COLO829 (cell line): ENCODE measurements at places on chromosomes 2 and 18.

- no peak for DNase-seq
These were observed 26.4 kb upstream of the EFHD1 start for GRCh38 chr2:232607011-232607410.

- DNase-seq = no peak
These were observed 11.1 kb upstream of the GORASP2 start for GRCh38 chr2:170917957-170918356.

DNA sequence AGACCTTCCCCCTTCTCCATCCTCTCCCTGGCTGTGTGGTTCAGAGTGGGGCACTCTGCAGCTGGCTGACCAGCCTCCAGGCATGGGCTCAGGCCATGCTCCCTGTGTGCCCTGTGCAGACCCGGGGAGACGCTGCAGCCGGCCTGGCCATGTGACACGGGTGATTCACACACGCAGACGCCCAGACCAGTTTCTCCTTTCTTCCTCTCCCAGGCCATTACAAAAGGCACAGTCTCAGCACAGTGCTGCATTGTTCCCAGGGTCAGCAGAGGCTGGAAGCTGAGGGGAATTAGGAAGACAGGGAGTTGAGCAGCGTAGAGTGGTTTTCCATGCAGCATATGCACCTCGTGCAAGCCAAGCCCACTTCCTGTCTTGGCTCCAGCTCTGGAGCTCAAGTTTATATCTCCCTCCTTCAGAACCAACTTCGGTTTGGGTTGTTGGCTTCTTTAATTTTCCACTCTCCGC, 288.5 kb downstream of the TNS1 start:
- DNase-seq = peak; percentile 98

- DNase-seq = no peak
These were observed 1159.0 kb downstream of the RPIA start for GRCh38 chr2:89850481-89850880.

DNA sequence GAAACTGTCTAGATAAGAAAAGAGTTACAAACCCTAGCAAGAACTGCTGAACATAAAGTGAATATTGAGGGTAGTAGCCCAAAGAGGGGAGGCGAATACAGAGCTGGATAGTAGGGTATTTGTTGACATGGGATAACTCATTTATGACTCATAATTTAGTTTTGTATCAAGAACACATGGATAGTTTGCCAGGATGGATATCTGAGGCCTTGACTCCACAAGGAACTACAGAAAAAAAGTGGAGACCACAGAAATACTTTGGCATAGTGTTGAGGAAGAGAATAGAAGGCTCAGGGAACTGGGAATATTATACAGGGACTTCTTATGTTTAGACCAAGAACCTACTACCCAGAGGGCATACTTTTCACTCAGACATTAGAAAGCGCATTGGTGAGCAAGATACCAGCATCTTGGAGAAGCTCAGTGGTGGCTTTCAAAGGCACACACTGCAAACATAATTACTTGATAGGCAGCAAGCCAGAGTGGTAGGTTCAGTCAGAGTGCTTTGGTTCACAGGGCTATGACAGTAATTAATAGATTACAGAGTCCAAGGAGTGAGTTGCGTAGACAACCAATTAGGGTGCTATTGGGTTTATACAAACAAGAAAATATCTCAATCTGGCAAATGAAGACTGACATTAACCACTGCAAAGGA, 51.9 kb upstream of the ZBTB7C start:
- DNase-seq = peak; percentile 40

DNA sequence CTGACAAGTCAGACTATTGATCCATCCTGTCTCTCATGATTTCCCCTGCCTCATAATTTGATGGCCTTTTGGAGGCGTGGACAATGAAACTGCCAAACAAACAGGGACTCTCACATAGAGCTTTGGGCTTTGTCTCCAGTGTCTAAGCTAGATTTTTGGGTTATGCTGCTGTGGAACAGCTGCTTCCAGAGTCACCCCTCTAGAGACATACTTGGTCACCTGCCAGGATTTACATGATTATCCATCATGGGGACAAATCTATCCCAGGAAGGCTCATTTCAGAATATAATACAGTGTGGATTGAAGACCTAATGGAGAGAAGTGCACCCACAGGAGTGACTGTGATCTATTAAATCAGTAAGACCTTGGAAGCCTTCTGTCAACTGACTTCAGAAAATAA, 159.6 kb downstream of the SLC8A1 start:
- no peak for DNase-seq

DNA sequence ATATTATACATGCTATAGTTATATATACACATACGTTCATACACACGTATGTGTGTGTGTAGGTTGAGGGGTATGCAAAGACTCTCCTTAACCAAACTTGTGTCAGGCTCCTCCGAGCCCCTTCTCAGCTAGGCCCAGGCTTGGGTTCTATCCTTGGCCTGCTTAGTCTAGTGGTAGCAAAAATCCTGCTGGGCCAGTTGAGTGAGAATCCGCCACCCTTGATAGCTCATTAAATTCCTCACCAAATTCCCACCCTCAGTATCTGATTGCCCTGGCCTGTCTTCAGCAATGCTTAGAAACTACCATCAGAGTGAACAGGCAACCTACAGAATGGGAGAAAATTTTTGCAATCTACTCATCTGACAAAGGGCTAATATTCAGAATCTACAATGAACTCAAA, 126.5 kb downstream of the TSN start:
- DNase-seq = no peak

DNA sequence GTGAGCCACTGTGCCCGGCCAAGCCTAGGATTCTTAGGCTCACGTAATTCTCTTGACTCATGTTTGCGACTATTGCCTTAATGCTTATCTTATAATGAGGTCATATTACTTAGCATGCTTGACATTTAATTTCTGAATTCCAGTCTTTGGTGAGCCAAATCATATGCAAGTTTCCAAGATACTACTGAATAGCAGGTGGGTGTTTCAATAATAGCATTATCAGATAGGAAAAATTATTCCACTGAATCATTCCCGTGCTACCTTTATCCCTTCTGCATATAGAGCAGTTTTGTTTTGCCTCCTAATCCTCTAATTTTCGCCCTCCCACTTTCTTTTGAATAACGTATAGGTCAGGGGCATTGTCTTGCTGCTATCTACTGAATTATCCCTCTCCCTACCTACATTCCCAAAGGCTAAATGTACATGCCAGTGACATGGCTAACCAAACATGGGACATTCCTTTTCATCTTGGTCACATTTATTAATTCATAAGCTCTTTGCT, 4.9 kb downstream of the DAW1 start:
- DNase-seq = no peak

DNA sequence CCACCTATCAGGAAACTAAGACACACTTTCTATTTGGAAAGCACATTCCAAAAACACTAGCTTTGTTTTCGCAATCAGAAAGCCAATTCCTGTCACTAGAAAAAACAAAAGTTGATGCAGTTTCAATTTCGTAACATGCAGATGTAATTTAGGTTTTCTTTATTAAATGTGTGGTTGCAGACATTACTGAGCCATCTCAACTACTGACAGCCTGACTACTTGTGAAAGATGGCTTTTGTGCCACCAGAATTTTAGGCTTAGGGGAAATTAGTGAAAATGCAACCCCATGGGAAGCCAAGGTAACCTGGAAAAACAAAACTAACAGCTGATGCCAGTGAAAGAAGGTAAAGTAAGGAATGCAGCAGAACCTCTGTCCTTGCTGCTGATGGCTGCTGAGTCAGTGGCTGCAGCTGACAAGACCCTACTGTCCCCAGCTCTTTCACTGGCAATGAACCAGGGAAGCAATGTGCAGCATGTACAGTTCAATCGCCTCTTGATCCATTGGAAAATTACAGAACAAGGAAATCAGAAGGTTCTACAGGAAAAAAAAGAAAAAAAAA, 34.9 kb downstream of the FEZ2 start:
- no peak for DNase-seq
